ENCODE measurements at places on chromosomes 1 and 21. TPM values are rescaled to one million over a fixed set of nuclear protein-coding genes. Genes with fewer than 3 reads are reported as not detected.

DNA sequence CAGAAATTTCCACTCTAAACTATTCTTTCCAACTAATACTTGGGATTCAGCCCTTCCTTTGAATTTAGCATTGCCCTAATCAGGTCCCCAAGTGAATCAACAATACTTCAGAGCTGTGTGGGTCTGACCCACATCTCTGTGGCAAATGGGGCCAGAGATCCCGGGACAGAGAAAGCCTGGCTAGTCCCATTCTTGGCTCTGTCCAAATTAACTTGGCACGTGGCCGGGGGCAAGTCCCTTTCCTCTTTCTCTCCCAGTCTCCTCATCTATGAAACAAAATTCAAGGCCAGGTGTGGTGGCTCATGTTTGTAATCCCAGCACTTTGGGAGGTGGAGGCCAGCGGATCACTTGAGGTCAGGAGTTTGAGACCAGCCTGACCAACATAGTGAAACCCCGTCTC, 6.3 kb upstream of the ZC3H12A start:
- no peak for DNase-seq

Gene S100A5
- total RNA-seq, result 2.2 TPM

DNA sequence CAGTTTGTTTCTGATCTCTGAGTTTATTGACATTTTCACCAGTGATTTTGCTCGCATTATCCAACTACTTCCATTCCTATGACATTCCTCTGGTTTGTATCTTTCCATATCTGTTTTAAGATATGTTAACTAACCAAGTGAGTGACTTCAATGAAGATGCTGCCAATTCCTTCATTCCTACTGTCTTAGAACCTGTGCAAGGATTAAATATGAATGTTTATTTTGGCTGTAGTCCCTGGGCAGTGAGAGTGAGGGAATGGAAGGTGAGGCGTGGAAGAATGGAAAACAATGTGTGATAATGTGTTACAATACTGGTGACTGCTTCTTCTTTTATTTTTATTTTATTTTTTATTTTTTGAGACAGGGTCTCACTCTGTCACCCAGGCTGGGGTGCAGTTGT, 183.0 kb downstream of the SDCCAG8 start:
- DNase-seq, result no peak

- DNase-seq, result no peak
Measured at GRCh38 chr1:167722152-167722869, 529 bp downstream of the MPZL1 start.

DNA sequence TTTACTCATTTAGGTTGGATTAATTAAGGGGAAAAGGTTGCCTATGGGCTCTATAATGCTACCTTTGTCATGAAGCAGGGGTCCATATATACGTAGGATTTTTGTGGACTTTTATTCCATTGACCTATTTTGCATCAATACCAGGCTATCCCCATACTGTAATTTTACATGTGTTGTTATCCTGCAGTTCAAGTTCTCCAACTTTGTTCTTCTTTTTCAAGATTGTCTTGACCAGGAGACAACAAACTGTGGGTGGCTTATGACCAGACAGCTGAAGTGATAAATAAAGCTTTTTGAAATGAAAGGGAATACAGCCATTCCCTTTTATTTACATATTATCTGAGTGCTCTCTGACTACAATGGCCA, 345.7 kb downstream of the BARHL2 start:
- no peak for DNase-seq

DNA sequence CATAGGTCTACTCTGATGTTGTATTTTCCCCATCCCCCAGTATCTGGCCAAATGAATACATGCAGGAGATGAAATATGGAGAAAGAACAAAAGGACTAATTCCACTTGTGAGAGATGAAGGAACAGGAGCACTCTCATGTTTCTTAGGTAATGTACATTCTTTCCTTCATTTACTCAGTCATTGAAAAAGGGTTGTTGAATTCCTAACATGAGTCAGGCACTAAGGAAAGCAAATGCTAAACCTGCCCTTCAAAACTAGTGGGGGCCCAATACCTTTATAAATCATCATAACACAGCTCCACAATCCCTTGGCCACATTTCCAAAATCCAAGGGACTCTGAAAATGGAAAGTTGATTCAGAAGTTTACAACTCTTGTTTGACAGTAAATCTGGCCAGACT, 94.3 kb downstream of the DIRAS3 start:
- DNase-seq, result no peak

Gene MAB21L3
- not detected for total RNA-seq

DNA sequence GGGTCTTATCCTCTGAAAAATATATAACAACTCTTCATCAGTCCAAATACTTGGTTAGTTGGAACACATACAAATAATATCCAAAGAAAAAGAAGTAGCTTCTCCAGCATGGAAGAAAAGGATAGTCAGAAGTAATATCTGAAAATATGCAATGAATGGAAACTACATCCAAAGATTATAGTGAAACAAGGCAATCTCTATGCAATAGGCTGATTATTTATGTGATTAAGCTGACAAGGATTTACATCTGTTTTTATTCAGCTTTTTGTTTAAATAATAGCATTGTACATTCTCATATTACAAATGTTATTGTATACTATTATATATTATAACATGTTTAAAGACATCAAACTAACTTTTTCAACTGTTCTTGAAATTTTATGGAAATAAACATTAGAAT, 15.3 kb upstream of the TGFBR3 start:
- no peak for DNase-seq

GRCh38 chr1:16474166-16474800, 33.8 kb downstream of the NECAP2 start:
- DNase-seq, result peak; percentile 32

GRCh38 chr1:246703581-246703980, 20.6 kb upstream of the SCCPDH start:
- no peak for DNase-seq

Gene SH2D5
- total RNA-seq, result 0.14 TPM

DNA sequence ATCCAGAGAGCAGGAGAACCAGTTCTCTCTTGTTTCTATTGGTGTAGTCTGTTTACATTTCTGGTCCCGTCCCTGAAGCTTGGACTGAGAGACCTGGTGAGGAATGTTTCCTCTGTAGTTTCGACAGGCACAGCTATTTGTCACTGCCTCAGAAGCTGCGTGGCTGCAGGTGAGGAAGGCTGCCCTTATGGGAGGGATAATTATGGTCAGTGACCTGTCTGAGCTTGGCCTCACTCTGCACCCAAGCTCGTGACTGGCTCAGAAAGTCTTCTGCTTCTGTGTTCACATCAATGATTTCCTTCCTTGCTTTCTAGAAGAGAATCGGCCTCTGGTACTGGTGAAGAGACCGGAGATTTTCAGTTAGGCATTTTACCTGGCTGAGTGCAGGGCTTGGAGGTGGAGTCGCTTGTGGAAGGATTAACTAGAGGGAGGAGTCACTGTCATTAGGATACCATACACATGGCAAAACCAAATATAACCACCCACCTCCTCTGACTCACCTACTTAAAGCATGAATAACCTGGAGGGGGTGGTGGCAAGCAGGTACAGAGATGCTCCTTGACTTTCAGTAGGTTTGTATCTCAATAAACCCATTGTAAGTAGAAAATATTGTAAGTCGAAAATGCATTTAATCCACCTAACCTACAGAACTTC, 19.9 kb upstream of the WDR26 start:
- no peak for DNase-seq

DNA sequence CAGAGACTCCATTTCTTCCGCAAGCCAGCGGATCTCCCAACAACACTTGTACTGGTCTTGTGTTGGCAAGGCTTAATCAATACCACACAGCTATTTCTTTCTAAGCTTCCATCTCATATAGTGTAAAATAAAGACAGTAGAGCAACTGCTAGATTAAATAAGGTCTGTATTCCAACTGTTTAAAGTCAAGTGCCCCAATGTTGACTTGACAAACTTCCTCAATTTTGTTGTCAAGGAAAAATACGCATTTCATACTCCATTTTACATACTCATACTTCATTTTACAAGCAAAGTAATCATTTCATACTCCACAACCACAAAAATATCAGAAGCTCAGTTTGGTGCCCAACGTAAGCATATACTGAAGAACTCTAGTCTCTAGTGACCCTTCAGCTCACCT, 143.0 kb downstream of the RERE start:
- no peak for DNase-seq
